ENCODE measurements at places on chromosomes 1 and 21.

- DNase-seq: no peak
Observed at GRCh38 chr1:5369223-5369622, 623.0 kb downstream of the NPHP4 start.

DNA sequence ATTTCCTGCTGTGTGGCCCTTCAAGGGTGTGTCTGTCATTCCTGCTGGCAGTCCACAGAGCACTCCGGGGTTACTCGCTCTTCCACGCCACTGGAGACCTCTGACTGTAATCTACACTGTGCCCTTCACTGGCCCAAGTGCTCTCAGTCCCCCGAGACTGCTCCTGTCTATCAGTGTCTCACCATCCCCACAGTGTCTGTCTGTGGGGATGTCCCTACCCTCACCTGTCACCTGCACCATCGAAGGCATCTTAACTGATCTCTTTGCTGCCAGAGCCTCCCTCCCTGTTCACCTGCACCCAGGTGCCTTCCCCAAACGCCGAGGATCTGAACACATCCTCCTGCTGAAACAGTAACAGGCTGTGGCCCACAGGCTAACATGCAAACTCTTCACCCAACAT, 136.7 kb downstream of the MATN1 start:
- no peak for DNase-seq

DNA sequence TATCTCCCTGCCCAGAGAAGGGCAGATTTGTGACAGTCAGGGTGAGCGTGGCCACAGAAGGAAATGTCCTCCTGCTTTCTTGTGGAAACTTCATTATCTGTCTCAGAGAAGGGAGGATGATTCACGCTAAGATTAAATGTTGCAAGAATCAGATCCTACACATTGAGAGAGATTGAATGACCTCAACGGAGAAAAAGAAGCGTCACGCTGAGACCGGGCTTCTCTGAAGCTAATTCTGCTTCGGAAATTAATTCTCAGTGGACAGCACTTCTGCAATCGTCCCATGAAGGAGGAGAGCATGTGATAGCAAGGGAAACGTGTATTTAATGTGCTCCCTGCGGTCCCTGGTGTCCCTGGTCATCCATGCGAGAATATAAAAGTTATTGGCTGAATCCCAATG, 19.8 kb upstream of the C1orf21 start:
- DNase-seq: no peak

DNA sequence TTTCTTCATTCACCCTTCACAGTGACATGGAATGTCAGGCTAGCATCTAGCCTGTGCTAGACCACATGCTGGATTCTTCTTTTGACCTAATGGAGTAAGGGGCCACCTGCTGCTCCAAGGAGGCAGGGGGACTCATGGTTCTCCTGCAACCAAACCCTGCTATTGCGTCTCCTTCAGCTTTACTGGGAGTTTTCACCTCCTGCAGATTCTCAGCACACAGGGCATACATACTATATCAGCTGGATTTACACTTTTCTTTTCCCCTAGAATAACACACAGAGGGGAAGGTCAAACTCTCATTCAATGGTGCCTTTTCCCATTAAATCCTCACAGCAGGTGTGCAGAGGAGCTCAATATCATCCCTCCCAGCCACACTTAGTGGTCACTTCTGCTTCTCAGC, 16.6 kb upstream of the AK5 start:
- no peak for DNase-seq

DNA sequence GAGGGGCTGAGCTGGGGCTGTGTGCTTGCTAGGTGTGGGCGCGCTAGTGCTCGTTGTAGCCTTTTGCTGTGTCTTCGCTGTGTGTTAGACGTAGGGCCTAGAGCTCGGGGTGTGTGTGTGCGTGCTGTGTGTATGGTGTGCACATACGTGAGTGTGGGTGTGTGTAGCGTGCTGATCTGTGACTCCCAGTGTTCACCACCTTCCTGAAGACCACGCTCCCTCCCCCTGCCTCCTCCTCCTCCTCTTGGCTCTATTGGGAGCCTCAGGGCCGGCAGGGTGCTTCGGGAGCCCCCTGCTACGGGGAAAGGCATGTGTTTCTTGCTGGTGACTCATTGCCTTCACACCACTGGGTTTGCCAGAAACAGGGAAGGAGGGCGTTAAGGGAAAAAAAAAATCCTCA, 9.4 kb upstream of the KCNC4 start:
- no peak for DNase-seq

GRCh38 chr1:157988002-157988401, 5.4 kb upstream of the KIRREL1 start:
- no peak for DNase-seq

GRCh38 chr1:75722966-75723365, 1.5 kb upstream of the ACADM start:
- DNase-seq: no peak

- DNase-seq: no peak
Observed at GRCh38 chr1:9957726-9958125, 14.5 kb downstream of the NMNAT1 start.

DNA sequence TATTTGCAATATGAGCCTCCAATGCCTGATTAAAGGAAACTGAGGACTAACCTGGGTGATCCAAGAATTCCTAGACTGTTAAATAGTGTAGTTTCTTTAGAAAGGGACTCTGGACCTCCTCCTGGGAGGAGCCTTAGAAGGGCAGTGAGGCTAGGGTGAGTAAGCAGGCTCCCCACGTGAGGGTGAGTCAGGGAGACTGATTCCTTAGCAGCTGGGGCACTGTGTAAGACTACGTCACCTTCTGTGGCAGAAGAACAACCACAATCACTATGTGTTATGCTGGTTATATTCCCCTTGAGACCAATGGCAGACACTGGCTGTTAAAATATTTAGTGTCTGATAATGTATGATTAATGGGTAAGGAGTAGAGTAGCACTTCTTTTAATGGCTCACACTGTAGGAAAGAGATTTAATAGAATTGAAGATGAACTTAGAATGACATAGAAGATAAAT, 53.3 kb upstream of the SYT14 start:
- no peak for DNase-seq

DNA sequence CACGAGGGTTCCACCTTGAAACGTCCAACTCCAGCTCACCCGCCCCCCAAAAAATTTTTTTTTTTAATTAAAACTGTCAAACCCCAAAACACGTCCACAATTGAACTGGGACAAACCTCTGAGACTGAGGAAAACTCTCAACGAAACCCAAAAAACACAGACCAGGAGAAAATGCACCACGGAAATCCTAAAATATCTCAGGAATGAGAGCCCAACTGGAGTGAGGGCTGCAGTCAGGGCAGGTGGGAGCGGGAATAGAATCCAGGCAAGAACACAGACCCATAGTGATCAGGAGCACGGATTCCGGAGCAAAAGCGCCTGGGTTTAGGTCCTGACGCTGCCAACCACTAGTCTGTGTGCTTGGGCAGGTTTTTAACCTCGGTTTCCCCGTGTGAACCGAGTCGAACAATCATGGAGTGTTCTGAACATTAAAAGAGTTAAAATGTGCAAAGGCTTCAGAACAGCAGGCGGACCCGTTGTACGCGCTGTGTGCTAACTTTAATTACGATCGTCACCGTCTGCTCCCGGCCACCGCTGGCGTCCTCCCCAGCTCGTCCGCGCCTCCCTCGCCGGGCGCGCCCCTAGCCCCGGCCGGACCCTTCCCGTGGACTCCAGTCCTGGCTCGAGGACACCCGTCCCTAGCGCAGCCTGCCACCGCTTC, 624 bp downstream of the ARHGAP29 start:
- DNase-seq: no peak

DNA sequence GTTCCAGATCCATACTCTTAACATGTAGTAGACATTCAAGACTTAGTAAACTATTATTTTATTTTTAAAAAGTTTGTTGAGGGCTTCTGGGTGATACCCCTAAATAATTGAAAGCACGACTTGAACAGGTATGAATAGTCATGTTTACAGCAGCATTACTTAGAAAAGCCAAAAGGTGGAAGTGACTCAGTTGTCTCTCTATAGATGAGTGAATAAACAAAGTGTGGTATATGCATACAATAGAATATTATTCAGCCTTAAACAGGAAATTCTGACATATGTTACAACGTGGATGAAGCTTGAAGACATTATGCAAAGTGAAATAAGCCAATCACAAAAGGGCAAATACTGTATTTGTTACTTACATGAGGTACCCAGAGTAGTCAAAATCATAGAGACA, 26.5 kb downstream of the TSNAX start:
- DNase-seq: no peak

DNA sequence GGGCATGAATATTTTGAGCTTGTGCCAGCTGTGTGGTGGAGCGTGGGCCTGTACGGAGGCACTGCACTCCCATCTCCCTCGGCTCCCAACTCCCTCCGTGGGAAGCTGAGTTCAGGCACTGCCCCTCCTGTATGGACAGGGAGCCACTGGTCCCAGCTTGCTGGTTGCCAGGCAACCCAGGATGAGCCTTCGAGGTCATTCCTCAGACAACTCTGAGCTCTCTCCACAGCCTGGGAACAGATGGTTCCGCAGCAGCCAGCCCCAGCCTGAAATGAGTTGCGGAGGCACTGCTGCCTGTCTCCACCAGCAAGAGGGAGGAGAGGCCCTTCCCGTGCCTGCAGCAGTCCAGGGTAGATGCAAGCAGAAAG, 58.4 kb upstream of the TENT5B start:
- no peak for DNase-seq

DNA sequence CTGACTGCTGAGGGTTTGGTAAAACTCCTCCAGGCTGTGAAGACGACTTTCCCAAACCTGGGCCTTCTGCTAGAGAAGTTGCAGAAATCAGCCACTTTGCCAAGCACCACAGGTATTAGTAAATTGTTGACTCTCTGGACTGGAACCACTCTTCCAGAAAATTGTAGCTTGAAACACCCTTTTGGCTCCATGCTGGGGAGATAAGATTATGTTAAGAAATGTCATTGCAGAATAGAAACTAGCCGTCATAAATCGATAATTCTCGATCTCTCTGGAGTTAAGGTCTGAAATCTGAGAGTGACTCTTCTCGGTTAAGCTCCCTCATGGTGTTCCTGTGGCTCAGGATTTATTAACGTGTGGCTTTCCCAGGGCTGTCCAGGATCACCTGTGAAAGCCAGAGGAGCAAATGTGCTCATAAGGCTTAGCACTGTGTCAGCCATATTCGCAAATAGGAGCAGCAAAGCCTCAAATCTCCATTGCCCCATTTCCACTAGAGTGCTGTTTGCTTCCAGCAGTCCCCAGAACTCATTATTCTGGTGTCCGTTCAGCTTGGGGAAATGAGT, 54.6 kb downstream of the ZBTB40 start:
- DNase-seq: no peak

- no peak for DNase-seq
Observed at GRCh38 chr1:224502459-224503160, 68.0 kb upstream of the WDR26 start.

DNA sequence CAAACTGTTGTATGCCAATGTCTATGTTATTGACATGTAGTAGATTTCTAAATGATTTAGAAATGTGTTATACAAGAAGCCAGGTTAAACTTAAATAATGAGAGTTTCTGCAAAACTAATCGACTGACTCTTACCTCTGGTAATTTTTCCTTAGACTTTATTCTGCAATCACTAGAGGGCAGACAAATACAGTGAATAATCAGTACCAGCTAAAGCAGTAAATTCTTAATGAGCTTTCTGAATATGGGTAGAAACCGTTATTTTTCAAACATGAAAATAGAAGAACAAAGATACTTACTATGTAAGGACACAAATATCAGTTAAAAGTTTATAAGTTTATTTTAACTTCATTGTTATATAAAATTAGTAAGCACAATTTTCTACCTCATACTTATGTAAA, 97.9 kb upstream of the RGS1 start:
- no peak for DNase-seq

DNA sequence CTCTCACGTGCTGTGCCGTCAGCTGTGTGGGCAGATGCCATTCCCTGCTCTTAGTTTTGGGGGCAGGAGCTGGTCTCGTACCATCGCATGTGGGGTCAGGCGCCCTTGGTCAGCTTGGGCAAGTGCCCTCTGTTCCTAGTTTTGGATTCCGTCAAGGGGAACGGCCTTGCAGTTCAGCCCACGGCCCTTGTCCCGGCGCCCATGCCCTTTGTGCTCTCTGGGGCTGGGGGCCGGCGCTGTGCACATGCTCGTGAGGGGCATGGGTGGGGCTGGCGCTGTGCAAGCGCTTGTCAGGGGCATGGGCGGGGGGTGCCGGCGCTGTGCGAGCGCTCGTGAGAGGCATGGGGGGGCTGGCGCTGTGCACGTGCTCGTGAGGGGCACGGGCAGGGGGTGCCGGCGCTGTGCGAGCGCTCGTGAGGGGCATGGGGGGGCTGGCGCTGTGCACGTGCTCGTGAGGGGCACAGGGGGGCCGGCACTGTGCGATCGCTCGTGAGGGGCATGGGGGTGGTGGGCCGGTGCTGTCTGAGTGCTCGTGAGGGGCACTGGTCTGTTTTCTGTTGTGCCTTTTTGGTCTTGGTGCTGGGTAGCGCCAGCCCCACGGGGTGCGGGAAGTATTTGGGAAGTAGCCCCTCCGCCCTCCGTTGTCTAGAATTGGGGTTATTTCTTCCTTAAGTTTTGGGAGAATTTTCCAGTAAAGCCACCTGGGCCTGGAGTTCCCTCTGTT, 29.5 kb upstream of the DIP2A start:
- DNase-seq: no peak

DNA sequence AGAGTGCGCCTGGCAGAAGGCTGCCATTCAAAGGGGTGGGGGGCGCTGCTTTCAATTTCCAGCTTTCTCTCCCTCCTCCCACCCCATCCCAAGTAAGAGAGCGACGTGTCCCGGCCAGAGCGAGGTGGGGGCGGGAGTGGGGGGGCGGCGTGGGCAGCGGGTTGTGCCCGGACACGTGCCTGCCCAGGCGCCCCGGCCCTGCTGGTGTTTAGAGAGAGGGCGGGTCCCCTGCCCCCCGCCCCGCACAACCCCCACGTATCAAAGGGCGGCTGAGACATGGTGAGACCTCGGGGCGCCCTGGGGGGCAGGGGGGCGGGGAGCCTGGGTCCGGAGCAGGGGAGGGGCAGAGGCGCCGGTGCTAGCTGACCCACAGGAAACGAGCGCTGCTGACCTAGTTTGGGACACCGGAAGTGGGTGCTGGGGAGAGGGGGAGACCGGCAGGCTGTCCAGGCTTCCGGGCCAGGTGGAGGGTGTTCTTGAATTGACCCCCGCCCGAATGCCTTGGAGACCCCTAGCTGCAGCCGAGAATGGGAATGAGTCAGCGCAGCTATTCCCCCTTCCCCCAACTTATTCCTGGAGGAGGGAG, 1.3 kb downstream of the ZBTB7B start:
- no peak for DNase-seq

DNA sequence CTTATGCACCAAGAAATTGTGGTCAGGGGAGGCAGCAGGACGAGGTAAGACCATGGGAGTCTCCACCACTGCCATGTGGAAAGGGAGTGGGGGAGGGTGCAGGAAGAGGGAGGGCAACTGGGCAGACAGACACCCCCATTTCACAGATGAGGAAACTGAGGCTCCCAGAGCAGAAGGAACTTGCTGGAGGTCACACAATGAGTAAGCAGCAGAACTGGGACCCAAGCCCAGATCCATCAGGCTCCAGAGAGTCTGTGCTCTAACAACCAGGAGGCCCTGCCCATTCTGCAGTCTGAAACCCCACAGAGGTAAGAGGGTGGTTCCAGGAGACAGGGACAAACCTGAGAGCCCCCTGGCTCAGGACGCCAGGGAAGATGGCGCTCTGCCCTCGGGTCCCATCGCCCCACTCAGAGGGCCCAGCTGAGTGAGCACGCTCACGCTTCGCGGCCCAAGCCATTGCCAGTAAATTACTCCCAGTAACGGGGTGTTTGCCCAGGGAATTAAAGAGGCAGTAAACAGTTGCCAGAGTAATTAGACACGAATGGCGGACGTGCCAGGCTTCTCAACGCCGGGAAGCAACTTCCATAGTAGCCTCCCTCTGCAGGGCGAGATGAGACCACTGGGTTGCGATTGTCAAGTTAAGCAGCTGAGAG, 59.2 kb downstream of the MATN1 start:
- DNase-seq: no peak

GRCh38 chr1:176206006-176206960, 803 bp downstream of the COP1 start:
- peak; percentile 9 for DNase-seq

- DNase-seq: no peak
Observed at GRCh38 chr1:36989241-36989640, 45.1 kb downstream of the GRIK3 start.

Data from activated T-helper 1 cell treated with anti-CD3 and anti-CD28 coated beads, Interleukin-2, amount 50 U/mL, for 16 hours (primary cell).